ENCODE measurements at places on chromosomes 12 and 14. TPM values are rescaled to one million over a fixed set of nuclear protein-coding genes. Genes with fewer than 3 reads are reported as not detected.

ADAM21 gene
- not detected for total RNA-seq

DNA sequence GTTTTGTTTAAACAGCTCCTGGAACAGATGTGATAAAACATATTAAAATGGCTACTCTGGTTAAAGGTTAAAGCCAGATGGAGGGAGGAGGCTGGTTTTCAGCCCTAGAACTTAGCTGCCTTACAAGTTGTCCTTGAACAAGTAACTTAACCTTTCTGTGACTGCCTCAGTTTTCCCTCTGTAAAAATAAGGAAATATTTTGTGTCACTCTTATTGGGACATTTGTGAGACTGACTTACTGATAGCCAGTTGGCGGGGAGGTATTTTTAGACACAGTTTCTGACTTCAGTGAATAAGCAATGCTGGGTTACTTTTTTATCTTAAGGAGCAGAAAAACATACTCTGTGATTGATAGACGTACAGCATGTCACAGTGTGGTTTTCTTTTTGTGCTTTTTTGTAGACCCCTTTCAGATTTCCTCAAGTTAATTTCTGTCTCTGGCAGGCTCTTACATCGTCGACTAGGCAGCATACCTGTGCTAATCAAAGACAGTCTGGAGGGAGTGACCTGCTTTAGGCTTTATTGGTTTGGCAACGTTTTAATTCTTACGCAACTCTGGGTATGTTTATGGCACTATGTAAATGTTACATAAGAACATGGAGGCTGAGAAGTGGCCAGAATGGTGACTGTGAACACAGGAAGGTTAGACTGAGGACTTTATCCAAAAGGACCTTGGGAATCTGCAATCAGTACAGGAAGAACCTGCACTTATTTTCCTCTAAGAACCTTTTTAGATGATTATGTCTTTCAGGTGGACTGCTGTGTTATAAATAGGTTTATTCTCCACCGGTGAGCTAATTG, 3.3 kb downstream of the ACVR1B start:
- no peaks in the 10 kb centered on the region for H3K36me3 ChIP-seq
- no peak for DNase-seq
- H3K27ac ChIP-seq = peak overlapping the region; percentile 91
- no peaks in the 10 kb centered on the region for H3K27me3 ChIP-seq
- H3K4me1 ChIP-seq = peaks cover 61% of the 10 kb centered on the region

TBC1D30 gene
- 0.68 TPM for total RNA-seq

GRCh38 chr14:32121536-32121935, 44.4 kb downstream of the ARHGAP5 start:
- no peak overlapping the region for H3K4me3 ChIP-seq
- no peaks in the 10 kb centered on the region for H3K36me3 ChIP-seq
- no peak for DNase-seq
- H3K27me3 ChIP-seq = no peaks in the 10 kb centered on the region

- no peak overlapping the region for H3K27ac ChIP-seq
- H3K36me3 ChIP-seq = peaks cover 87% of the 10 kb centered on the region
- no peak overlapping the region for H3K4me3 ChIP-seq
- DNase-seq = no peak
These were observed 50.6 kb downstream of the SCAF11 start for GRCh38 chr12:45939759-45940158.

TSHR gene
- total RNA-seq = not detected

DNA sequence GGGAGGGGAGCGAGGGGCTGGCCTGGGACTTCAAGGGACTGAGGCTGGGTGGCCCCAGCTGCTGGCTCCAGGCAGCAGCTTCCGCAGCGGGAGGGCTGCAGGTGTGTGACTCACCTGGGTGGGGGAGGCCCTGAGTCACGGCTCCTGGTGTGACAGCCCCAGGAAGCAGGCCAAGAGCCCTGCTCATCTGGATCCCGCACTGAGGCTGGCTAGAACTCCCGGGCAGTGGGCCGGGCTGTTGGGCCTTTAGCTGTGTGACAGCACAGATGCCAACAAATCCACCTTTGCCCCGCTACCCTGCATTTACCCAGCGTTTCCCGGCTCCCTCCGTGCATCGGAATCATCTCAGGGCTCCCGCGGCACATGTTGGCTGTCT, 180.0 kb upstream of the PRMT8 start:
- no peaks in the 10 kb centered on the region for H3K36me3 ChIP-seq
- no peak overlapping the region for H3K27ac ChIP-seq
- peaks cover 39% of the 10 kb centered on the region for H3K4me1 ChIP-seq
- peaks cover 7% of the 10 kb centered on the region for H3K27me3 ChIP-seq

GPR84 gene
- total RNA-seq = 2.9 TPM

LETMD1 gene
- 27.3 TPM for total RNA-seq

TOMM20L gene
- total RNA-seq = not detected

DNA sequence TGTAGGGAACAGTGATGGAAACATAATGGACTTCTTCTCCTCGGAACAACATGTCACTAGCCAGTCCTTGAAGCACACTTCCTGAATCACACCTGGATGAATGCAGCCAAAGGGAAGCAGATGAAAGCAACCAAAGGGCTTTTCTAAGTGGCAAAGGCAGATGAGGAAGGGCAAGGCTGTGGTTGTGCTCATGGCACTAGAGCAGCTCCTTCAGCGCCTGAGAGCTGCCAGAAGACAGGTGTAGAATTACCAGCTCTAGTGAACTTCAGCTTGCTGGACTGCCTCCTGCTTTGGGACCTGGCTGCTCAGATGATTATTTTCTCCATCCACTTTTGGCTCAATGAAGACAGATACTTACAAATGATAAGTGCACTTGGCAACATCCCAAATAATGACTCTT, 1372.1 kb upstream of the SEL1L start:
- H3K27ac ChIP-seq = no peak overlapping the region
- H3K27me3 ChIP-seq = no peaks in the 10 kb centered on the region
- no peak overlapping the region for H3K4me3 ChIP-seq
- no peaks in the 10 kb centered on the region for H3K4me1 ChIP-seq
- DNase-seq = no peak

PZP gene
- total RNA-seq = 0.28 TPM

- H3K27ac ChIP-seq = no peak overlapping the region
- H3K36me3 ChIP-seq = no peaks in the 10 kb centered on the region
- H3K4me3 ChIP-seq = no peak overlapping the region
These were observed 215.9 kb upstream of the BMP4 start for GRCh38 chr14:54172562-54172961.

MAP4K5 gene
- total RNA-seq = 11.4 TPM

- H3K27me3 ChIP-seq = no peaks in the 10 kb centered on the region
- no peaks in the 10 kb centered on the region for H3K36me3 ChIP-seq
- H3K4me3 ChIP-seq = no peak overlapping the region
These were observed 8.2 kb downstream of the TAS2R19 start for GRCh38 chr12:11014234-11014633.

GRCh38 chr14:36874396-36875138, 212.9 kb downstream of the PAX9 start:
- DNase-seq = no peak
- H3K36me3 ChIP-seq = no peaks in the 10 kb centered on the region
- H3K4me3 ChIP-seq = no peak overlapping the region
- no peaks in the 10 kb centered on the region for H3K4me1 ChIP-seq

- no peak for DNase-seq
- H3K4me1 ChIP-seq = peaks cover 48% of the 10 kb centered on the region
- H3K36me3 ChIP-seq = no peaks in the 10 kb centered on the region
- H3K27me3 ChIP-seq = no peaks in the 10 kb centered on the region
- no peak overlapping the region for H3K4me3 ChIP-seq
These were observed 16.0 kb upstream of the SLC38A2 start for GRCh38 chr12:46388427-46389021.

FAM161B gene
- total RNA-seq = 3.8 TPM

DNA sequence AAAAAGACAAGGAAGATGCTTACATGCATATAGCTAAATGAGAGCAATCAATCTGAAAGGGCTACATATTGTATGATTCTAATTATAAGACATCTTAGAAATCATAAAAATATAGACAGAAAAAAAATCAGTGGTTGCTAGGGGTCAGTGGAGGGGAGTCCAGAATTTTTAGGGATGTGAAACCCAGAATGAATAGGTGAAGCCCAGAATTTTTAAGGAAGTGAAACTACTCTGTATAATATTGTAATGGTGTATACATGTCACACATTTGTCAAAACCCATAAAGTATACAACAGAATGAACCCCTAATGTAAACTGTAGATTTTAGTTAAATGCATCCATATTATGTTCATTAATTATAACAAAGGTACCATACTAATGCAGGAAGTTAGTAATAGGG, 713.2 kb downstream of the FLRT2 start:
- no peak overlapping the region for H3K27ac ChIP-seq
- DNase-seq = no peak
- H3K4me3 ChIP-seq = no peak overlapping the region
- no peaks in the 10 kb centered on the region for H3K36me3 ChIP-seq
- no peaks in the 10 kb centered on the region for H3K4me1 ChIP-seq

NFATC4 gene
- total RNA-seq = 4.6 TPM

- H3K27me3 ChIP-seq = peaks cover 12% of the 10 kb centered on the region
- H3K4me1 ChIP-seq = no peaks in the 10 kb centered on the region
- no peak overlapping the region for H3K27ac ChIP-seq
These were observed 253.4 kb upstream of the SFSWAP start for GRCh38 chr12:131457331-131458047.

- H3K27me3 ChIP-seq = no peaks in the 10 kb centered on the region
- H3K4me1 ChIP-seq = no peaks in the 10 kb centered on the region
- no peak for DNase-seq
These were observed 124.5 kb downstream of the BTG1 start for GRCh38 chr12:92020983-92021665.

DNA sequence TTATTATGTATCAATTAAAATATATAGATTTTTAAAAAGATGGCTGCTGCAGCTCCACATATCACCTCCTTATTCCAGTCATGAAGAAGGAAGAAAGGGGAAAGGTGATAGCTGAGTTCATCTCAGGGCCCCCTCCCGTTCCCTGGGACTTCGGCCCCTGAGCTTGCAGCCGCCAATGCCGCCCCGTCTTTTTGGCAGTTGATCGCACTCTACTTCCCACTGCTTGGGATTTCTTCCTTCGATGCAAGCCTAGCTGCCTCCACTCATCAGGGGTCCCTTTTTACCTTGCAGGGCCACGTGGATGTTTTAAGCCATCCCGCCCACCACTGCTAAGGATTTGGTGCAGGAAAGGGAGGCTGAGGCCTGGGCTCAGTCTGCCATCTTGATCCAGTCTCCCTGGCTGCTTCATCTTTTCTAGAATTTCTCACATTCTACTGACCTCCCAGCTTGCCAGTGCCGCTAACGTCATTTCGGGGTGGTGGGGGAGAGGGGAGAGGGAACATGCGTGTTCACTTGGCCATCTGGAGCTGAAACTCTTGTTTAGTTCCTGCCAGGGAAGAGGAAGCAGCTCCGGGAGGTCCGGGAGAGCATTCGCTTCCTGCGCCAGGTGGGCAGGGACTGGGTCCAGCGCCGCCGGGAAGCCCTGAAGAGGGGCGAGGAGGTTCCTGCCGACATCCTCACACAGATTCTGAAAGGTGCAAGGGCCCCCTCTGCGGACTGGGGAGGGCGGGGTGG, 31.3 kb downstream of the CYP46A1 start:
- no peak overlapping the region for H3K4me3 ChIP-seq
- H3K4me1 ChIP-seq = no peaks in the 10 kb centered on the region
- no peak for DNase-seq

MANSC1 gene
- total RNA-seq = 11.2 TPM

DNA sequence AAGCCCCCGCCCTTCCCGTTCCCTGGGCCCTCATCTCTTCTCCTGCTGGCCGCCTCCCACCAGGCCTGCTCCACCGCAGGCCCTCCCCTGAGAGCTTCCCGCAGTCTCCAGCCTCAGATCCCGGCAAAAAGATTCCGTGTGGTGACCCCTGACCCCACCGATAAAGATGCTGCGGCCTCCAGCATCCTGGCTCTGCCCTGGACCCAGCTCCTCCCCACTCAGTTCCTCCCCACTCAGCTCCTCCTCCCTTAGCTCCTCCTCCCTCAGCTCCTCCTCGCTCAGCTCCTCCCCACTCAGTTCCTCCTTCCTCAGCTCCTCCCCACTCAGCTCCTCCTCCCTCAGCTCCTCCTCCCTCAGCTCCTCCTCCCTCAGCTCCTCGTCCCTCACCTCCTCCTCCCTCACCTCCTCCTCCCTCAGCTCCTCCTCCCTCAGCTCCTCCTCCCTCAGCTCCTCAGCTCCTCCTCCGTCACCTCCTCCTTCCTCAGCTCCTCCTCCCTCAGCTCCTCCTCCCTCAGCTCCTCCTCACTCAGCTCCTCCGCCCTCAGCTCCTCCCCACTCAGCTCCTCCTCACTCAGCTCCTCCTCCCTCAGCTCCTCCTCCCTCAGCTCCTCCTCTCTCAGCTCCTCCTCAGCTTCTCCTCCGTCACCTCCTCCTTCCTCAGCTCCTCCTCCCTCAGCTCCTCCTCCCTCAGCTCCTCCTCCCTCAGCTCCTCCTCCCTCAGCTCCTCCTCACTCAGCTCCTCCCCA, 17.0 kb downstream of the NOC4L start:
- H3K4me3 ChIP-seq = no peak overlapping the region
- H3K27ac ChIP-seq = no peak overlapping the region
- no peaks in the 10 kb centered on the region for H3K4me1 ChIP-seq
- DNase-seq = no peak
- peaks cover 32% of the 10 kb centered on the region for H3K27me3 ChIP-seq

DNA sequence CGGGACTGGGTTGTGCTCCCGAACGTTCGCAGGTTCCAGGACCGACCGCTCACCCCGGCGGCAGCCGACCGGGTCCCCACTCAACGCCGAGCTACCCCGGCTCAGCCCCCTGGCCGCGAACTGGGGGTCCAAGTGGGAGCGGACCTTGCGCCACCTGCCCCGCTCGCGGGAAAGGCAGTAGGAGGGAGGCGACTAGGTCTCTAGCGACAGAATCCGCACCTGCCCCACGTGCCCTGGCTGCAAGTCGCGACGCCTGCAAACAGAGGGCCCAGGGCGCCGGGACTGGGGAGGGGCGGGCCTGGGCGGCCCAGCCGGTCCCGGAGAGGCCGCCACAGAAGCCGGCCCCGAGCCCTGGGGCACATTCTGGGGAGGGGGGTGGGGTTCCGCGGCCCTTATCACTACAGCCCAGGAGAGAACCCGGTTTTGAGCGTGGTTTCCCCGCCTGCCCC, 239.2 kb upstream of the CPNE8 start:
- peak overlapping the region; percentile 51 for H3K4me3 ChIP-seq
- no peaks in the 10 kb centered on the region for H3K4me1 ChIP-seq
- H3K27me3 ChIP-seq = peaks cover 40% of the 10 kb centered on the region
- no peak overlapping the region for H3K27ac ChIP-seq
- DNase-seq = no peak

DNA sequence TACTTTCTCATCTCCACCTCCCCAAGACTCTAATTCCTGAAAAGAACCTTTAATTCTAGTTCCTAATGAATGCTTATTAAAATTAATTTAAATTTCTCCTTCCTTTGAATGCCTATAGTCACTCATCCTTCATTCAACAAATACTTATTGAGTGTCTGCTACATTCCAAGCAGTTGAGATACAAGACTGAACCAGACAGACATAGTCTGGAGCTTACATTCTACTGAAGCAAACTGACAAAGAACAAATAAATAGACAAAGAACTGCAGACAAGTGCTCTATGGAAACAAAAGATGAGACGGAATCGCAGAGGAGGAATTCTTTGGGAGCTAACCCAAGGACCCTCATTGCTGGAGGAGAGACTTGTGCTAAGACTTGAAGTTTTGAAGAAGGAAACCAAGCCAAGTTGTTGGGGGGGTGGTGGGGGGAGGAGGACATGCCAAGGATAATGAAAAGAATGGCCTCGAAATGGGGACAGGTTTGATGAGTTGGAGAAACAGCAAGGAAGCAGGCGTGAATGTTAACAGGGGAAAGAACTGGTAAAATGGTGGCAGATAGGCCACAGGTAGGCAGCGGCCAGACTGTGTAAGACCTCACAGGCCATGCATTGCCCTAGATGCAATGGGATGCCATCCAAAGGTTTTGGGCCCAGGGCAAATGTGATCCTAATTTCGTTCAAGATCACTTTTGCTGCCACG, 9.7 kb upstream of the TDG start:
- H3K27me3 ChIP-seq = no peaks in the 10 kb centered on the region
- DNase-seq = no peak
- peaks cover 36% of the 10 kb centered on the region for H3K4me1 ChIP-seq
- H3K27ac ChIP-seq = peak overlapping the region; percentile 96
- H3K4me3 ChIP-seq = peak overlapping the region; percentile 93
